Stimulated activated CD4-positive, alpha-beta T cell treated with anti-CD3 and anti-CD28 coated beads, Interleukin-4, amount 100 ng/mL, for 1 hour (primary cell): ENCODE measurements at places on chromosomes 12 and 14.
A peak's percentile ranks its signal among the peaks of the same experiment; 100 is the strongest.

- DNase-seq: no peak
Observed at GRCh38 chr14:90661866-90662265, 154.4 kb downstream of the TTC7B start.

GRCh38 chr14:91252871-91253794 lies 8.6 kb upstream of the GPR68 start:
- peak; percentile 59 for DNase-seq

GRCh38 chr12:131643631-131644452 lies 67.0 kb upstream of the SFSWAP start:
- no peak for DNase-seq

DNA sequence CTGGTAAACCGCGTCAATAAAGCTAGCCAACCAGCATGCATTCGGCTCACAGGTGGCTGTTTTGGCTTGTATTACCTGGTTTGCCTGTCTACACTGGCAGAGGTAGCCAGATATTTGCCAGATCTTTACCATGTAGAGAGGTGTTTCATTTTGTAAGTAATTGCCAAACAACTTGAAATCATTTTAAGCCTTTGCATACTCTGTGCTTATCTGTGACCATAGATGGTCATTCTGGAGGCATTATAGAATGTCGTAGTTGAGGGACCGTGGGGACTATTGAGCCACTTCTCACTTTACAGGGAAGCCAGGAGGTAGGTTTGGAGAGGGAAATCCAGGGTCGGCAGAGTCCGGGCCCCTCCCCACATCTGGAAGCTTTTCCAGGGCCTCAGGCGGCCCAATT lies 5.9 kb downstream of the ADGRD1 start:
- no peak for DNase-seq

DNA sequence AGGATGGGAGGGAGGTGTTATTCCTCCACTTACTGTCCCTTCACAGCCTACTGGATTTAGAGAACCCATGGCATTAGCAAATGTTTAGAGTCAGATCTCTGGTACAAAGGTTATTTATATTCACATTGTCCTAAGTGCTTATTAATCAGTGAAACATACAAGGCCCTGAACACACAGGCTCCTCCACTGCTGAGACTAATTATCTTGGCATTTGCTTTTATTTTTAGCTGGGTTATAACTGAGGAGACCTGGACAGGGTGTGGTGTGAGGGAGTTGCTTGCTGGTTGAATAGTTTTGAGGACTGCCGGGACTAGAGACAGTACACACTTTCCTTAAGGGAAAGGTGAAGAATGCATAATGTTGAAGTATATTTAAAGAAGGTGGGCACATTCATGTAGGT lies 77.5 kb downstream of the FIGNL2 start:
- no peak for DNase-seq

DNA sequence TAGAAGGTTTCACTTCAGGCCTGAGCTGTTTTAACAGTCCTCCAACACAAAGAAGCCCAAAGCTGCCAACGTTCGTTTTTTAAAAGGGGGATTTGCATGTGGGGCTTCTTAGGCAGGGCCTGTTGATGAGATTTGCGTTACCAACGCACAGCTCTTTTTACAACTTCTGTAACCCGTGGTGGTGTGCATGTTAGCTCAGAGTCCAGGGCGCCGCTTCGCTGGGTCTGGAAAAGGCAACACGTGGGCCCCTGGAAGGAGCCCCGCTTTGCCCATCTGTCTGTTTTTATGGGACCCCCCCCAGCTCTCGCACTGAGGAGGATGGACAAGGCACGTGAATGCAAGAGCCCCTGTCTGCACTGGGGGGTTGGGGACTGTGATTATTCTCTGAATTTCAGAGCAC lies 84.0 kb downstream of the ESR2 start:
- no peak for DNase-seq

- DNase-seq: no peak
Observed at GRCh38 chr14:89231426-89232113, 185.5 kb downstream of the FOXN3 start.

DNA sequence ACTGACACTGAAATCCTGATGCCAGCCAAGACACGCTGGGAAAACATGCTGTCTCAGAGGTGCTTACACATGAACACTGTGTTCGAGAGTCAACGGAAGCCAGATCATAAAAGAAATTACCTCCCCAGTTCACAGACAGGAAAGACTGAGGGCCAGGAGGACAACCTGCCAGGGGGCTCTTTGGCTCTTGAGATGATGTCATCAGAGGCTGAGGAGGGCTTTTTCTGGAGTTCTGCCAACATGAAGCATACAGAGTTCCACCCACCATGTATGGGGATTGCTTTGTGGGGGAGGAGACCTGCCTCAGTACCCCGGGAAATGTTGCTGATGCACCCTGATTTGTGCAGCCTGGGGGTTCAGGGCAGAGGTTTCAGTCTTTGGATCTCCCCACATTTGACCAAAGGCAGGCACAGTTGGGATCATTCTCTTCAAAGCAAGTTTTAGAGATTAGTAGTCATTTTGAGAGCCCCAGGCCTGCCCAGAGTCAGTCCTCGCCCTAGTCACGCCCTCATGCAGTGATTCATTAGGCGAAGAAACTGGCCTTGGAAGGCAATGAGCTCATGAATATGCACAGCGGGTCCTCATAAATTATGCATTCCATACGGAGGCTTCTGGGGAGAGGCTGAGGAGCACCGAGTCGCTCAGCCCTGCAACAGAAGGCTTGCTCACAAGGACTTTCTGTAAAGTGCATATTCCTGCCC lies 34.9 kb upstream of the EML1 start:
- no peak for DNase-seq

DNA sequence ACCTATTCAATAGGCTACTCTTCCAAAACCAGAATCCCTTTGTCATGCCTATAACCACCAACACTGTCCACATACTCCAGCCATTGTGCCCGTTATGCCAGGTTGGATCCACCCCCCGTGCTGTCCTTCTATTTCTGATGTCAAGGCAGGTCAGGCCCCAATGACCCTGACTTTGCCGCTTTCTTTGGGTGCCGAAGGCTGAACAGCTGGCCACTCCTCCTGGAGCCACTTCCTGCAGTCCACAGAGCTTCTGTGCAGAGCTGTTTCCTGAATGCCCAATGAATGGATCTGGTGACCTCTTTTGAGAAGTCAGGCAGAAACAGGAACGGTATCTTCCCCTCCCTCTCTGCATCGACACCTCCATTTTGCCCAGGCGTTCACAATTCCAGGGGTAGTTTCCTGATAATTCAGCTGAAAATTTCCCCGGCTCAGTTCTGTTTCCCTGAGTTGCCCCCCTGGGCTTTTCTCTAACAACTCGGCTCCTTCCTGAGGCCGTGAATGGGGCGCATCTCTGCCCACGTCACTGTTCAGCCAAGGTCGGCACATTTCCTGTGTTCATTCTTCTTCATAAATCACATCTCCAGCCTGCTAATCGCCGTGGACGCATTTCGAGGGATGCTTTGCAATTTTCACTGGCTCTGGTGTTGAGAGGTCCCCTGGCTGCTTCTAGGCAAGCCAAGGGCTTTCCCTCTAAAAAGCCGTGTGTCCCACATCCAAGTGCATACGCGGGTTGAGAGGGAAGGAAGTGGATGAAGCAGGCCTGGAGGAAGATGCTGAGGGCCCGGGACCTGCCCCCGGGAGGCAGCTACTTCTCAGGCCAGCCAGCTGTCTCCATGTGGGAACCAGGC lies 86.5 kb downstream of the PAPOLA start:
- no peak for DNase-seq

DNA sequence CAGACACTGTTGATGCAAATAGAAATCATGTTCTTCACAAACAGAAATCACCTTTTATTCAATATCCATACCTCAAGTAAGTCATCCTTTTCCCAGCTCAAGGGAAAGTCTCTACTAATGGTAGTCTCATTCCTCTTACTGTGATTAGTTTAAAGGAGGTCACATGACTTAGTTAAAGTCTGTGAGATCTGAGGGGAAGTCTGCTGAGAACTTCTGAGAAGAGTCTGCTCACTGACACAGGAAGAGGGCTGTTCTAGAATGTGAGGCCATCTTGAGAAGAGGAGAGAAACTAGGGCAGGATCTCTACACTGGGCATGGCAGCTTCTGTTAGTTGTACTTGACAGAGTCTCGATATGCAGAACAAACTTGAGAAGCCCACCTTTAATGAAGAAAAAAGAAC lies 146.8 kb downstream of the C12orf42 start:
- no peak for DNase-seq

- DNase-seq: no peak
Observed at GRCh38 chr14:28830115-28830534, 63.5 kb downstream of the FOXG1 start.

GRCh38 chr14:93859957-93860356 lies 67.2 kb upstream of the FAM181A start:
- DNase-seq: no peak

DNA sequence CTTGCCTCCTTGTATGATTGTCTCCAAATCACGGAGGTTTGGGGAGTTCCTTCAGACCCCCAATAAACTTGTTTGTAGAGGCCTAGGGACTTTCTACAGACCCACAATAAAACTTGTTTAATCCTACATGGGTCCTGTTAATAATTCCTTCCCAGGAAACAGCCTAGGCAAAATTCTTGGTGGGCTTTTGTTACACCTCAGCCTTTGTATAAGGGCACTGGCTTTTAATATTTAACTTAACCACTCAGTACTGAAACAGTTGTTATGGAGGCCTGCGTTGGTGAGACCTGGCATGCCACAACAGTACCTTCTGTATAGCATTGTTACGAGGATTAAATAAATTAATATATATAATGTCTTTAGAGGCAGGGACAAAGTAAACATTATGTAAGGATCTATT lies 32.7 kb upstream of the FAR2 start:
- DNase-seq: no peak

GRCh38 chr14:21109377-21110138 lies 8.7 kb downstream of the TMEM253 start:
- no peak for DNase-seq

- no peak for DNase-seq
Observed at GRCh38 chr12:27193854-27194544, 50.1 kb upstream of the STK38L start.

DNA sequence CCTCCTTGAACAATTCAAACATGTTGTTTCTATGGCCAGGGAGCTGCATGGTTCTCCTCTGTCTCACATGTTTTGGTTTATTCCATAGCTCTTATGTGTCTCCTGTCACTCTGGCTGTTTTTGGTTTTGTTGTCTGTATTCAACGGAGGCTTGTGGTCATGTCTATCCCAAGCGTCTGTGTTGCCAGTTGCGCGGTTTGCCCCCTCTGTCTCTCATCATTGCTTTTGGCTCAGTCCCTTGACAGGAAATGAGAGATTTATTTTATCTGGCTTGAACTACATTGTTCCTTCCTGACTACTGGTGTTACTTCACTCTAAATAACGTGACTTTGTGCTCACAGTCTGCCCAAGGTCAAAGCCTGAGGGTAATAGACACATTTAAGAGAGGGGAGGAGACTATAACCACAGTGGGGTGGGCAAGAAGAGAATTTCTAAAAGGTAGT lies 96.4 kb upstream of the SOX5 start:
- no peak for DNase-seq

GRCh38 chr14:103026988-103027387 lies 30.4 kb downstream of the CDC42BPB start:
- no peak for DNase-seq

- DNase-seq: no peak
Observed at GRCh38 chr12:131896811-131897270, 2.4 kb downstream of the ULK1 start.

DNA sequence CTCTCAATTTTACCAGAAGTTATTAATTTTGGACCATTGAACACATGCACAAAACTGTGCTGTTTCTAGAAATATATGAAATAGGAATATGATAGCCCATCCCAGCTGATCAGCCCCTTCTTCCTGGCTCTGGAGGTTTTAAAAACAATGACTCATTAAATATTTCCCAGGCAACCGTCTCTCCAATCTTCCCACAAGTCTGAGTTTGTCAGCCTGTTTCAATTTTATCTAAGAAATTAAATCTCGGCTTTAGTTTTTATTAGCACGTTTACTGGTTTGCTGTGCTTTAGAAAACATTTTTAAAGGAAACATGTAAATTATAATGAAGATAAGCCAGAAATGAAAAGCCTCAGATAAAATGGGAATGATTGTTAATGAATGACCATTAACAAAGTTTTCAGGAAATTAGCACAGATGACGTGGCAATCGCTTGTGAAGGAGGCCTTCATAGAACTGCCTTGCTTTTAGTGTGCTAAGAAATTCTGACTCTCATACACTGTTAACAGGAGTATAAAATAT lies 89.3 kb upstream of the RAP1B start:
- DNase-seq: no peak

DNA sequence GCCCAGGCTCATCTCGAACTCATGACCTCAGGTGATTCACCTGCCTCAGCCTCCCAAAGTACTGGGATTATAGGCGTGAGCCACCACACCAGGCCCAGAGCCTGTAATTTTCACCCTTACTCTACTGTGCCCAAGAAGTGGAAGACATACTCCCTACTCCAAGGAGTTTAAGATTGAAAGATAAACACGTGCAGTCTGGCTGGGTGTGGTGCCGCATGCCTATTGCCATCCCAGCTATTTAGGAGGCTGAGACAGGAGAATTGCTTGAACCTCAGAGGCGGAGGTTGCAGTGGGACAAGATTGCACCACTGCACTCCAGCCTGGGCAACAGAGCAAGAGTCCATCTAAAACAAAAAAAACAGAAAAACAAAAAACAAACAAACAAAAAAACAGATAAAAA lies 90.0 kb downstream of the NINJ2 start:
- DNase-seq: no peak

- DNase-seq: no peak
Observed at GRCh38 chr12:107590413-107590812, 95.2 kb upstream of the PWP1 start.

DNA sequence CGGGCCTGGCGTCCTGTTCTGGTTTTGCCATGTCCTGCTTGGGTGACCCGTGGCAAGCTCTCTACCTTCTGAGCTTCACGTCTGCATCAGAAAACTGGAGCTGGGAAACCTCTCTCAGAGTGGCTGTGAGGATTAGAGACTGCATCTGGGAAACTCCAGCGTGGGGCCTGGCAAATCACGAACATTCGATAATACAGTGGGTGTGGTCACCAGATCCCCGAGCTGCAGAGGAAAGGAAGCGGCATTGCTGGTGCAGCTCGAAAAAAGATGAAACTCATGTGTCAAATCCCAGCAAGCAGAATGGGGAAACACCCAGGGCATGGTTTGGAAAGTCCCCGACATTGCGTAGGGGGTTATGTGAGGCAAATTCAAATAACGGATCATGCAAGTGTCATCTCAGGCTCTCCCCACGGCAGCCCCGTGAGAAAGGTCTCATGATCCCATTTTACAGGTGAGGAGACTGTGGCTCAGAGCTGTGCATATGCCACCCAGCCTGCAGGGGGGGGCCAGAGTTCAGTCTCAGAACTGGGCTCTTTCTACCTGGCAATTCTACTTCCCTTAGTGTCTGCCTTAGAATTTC lies 98.1 kb upstream of the VRK1 start:
- peak; percentile 10 for DNase-seq

GRCh38 chr12:49367381-49368239 lies at the start of gene SPATS2:
SPATS2 (plus strand) TSS chr12:49367462; CDS start chr12:49461013, 93,551 bp downstream.
- DNase-seq: no peak
